Activated T-cell treated with anti-CD3 and anti-CD28 coated beads, Interleukin-2, amount 50 U/mL, for 72 hours (primary cell): ENCODE measurements at places on chromosomes 11 and 22. TPM values are rescaled to one million over a fixed set of nuclear protein-coding genes. Genes with fewer than 3 reads are reported as not detected.

GRCh38 chr11:113316256-113316655, 1.9 kb downstream of the TTC12 start:
- peaks cover 18% of the 10 kb centered on the region for H3K4me1 ChIP-seq
- peak overlapping the region; percentile 14 for H3K4me3 ChIP-seq
- no peak for DNase-seq
- H3K27me3 ChIP-seq, result no peaks in the 10 kb centered on the region
- no peak overlapping the region for H3K27ac ChIP-seq

DNA sequence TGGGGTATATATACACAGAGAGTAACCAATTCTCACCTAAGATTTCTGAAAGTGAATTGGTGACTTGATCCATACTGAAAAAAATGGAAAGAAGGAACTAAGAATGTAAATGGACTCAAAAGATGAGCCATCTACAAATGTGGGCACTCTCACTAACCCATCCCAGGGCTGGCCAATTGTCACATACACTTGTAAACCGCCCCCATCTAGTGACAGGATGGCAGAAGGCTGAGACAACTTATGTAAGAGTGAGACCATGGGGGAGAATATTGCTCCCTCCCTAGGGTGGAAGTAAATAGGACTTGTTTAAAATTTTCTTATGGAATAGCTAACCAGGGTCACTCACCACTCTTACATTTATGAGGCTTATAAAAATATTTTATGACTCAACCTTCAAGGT, 377.1 kb upstream of the ISX start:
- no peaks in the 10 kb centered on the region for H3K4me1 ChIP-seq
- H3K4me3 ChIP-seq, result no peak overlapping the region
- no peak for DNase-seq
- H3K27ac ChIP-seq, result no peak overlapping the region
- H3K36me3 ChIP-seq, result no peaks in the 10 kb centered on the region

DNA sequence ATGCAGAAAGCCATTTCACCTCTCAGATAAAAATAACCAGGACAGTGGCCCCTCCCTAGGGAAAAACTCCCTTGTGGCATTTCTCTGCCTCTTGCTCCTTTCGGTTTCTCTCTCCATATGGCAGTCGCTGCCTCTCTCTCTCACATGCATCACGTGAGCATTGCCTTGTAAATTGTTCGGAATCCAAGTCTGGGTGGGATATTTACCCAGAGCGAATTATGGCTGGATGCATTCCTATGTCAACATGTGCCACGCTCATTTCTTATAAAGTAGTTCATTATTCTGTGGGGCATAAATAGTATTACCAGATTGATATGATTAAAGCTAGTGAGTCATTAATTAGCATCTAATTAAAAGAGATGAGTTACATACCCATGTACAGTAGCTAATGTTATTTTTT, 392.9 kb downstream of the INSC start:
- no peak overlapping the region for H3K4me3 ChIP-seq
- peaks cover 1% of the 10 kb centered on the region for H3K36me3 ChIP-seq
- H3K4me1 ChIP-seq, result no peaks in the 10 kb centered on the region
- no peak overlapping the region for H3K27ac ChIP-seq
- no peaks in the 10 kb centered on the region for H3K27me3 ChIP-seq

RBM7 gene
- 52.0 TPM for total RNA-seq

GRCh38 chr11:108221371-108221770, 1.1 kb downstream of the NPAT start:
- no peak for DNase-seq
- no peaks in the 10 kb centered on the region for H3K27me3 ChIP-seq
- H3K4me3 ChIP-seq, result no peak overlapping the region
- peaks cover 9% of the 10 kb centered on the region for H3K36me3 ChIP-seq

GRCh38 chr11:71488681-71489270, 35.8 kb downstream of the NADSYN1 start:
- peaks cover 27% of the 10 kb centered on the region for H3K36me3 ChIP-seq
- peaks cover 27% of the 10 kb centered on the region for H3K4me1 ChIP-seq
- H3K27ac ChIP-seq, result peak overlapping the region; percentile 84

CDKN1C gene
- total RNA-seq, result 1.5 TPM

LRRC55 gene
- total RNA-seq, result not detected

DNA sequence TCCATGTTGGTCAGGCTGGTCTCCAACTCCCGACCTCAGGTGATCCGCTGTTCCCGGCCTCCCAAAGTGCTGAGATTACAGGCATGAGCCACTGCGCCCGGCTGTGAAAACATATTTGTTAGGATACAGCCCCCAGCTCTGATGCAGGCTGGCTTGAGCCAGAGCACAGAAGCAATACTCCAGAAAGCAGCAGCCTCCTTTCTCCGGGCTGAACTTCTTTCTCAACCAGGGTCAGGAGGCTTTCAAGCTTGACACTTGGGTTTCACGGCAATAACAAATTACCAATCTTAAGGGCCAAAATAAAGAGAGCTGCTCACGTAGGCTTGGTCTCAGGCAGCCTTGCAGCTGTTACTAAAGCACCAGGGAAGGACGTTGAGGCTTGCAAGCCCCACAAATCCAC, 10.8 kb upstream of the CECR2 start:
- DNase-seq, result no peak
- H3K27ac ChIP-seq, result no peak overlapping the region
- no peak overlapping the region for H3K4me3 ChIP-seq
- H3K36me3 ChIP-seq, result no peaks in the 10 kb centered on the region
- no peaks in the 10 kb centered on the region for H3K27me3 ChIP-seq
- H3K4me1 ChIP-seq, result no peaks in the 10 kb centered on the region

- no peak for DNase-seq
- H3K4me3 ChIP-seq, result no peak overlapping the region
- peaks cover 39% of the 10 kb centered on the region for H3K4me1 ChIP-seq
- H3K36me3 ChIP-seq, result peaks cover 1% of the 10 kb centered on the region
- no peak overlapping the region for H3K27ac ChIP-seq
Observed at GRCh38 chr11:36454941-36455631, 55.0 kb downstream of the TRAF6 start.

SAA2 gene
- total RNA-seq, result 0.38 TPM

CHCHD10 gene
- 54.4 TPM for total RNA-seq

SYTL2 gene
- total RNA-seq, result 34.4 TPM

GRCh38 chr11:92762121-92762540, 207.3 kb upstream of the MTNR1B start:
- H3K4me3 ChIP-seq, result no peak overlapping the region
- H3K4me1 ChIP-seq, result peaks cover 9% of the 10 kb centered on the region
- no peaks in the 10 kb centered on the region for H3K36me3 ChIP-seq
- peaks cover 5% of the 10 kb centered on the region for H3K27me3 ChIP-seq
- no peak for DNase-seq

DNA sequence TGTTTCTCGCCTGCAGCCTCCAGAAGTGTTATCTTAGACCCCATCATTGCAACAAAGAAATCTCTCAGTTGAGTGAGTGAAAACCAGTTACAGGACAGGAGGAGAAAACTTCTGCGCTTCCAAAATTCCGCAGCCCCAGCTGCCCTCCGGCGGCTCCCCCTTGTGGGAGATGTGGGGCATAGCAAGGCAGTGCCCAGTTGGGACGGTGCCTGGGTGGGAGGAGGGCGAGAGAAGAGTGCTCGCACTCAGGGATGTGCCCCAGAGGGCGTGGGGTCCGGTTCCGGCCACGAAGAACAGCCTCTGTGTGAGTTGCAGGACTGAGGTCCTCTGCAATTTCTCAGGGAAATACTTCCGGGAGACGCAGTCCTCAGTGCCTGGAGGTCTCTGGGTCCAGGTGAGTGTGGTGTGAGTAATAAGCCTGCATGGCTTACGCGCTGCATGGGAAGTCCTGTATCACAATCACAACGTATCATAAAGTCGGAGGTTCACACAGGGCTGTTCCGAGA, 87.0 kb upstream of the BLID start:
- peak; percentile 58 for DNase-seq
- no peak overlapping the region for H3K27ac ChIP-seq
- no peaks in the 10 kb centered on the region for H3K36me3 ChIP-seq
- no peak overlapping the region for H3K4me3 ChIP-seq
- H3K27me3 ChIP-seq, result peaks cover 32% of the 10 kb centered on the region

DNA sequence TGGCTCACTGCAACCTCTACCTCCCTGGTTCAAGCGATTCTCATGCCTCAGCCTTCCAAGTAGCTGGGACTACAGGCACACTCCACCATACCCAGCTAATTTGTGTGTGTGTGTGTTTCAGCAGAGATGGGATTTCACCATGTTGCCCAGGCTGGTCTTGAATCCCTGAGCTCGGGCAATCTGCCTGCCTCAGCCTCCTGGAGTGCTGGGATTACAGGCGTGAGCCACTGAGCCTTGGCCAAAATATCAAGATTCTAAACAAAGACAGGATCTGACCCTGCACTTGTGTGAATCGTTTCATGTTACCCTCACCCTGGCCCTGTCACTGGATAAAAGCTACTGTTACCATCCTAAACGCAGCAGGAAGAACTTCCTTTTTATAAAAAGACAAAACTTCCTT, 15.6 kb upstream of the THY1 start:
- H3K4me1 ChIP-seq, result peaks cover 20% of the 10 kb centered on the region
- H3K27me3 ChIP-seq, result peaks cover 37% of the 10 kb centered on the region
- DNase-seq, result no peak

DNA sequence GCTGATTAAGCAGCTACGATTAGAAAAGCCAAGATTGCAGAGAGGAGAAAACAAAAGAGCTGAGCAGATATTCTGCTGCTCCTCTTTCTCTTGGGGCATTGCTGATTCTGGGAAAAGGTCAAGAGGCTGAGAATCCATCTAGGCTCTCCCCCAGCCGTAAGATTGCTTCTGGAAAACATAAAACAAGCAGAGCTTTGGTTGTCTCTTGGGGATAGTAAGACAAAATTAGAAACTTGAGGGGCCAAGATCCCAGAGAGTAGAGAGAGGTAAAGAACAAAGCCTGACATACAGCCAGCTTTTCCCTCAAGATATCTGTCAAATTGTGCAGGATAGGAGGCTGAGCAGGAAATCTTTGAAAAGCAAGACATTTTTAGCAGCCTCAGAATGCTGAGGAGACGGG, 158.2 kb downstream of the TTC28 start:
- H3K27ac ChIP-seq, result no peak overlapping the region
- no peaks in the 10 kb centered on the region for H3K4me1 ChIP-seq
- peaks cover 20% of the 10 kb centered on the region for H3K27me3 ChIP-seq
- H3K4me3 ChIP-seq, result no peak overlapping the region
- DNase-seq, result no peak

DNA sequence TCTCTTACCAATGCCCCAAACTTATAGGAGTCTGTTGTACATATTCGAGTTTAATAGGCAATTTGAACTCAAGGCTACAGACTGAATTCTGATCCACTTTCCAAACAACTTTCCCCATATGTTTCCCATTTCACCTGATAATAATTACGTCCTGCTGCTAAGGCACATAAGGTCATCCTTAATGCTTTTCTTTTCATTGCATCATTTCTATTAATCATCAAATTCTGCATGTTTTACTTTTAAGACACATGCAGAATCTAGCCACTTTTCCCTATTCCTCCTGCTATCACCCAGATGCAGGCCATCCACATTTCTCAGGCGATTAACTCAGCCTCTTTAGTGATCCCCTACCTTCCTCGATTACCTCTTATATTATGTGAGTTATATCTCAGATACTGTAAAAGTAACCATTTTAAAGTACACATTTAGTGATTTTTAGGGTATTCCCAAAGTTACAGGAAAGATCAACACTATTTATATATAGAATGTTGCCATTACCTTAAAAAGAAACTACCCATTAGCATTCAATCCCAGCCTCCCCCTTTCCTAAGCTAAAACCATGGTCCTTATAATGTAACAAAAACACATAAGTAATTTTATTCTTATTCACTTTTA, 14.9 kb downstream of the XKR3 start:
- H3K27ac ChIP-seq, result no peak overlapping the region
- H3K36me3 ChIP-seq, result no peaks in the 10 kb centered on the region

SSH3 gene
- 13.3 TPM for total RNA-seq

DNA sequence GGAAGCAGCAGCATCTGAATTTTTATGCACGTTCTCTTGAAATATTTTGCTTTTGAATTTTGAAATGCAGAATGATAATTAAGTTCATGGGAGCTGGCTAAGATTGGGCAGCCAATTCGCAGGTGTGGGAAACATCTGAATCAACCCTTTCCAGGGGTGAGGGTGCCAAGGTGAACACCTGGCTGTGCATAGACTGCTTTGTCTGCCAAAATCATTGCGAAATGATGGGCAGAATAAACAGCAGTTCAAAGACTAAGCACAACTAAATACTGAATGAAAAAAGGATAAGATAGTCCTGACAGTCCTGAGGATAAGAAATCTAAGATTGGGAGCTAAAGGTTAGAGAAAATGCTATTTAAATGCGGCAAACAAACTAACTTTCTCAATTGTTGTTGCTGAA, 813.3 kb upstream of the RAG2 start:
- H3K36me3 ChIP-seq, result no peaks in the 10 kb centered on the region
- no peak for DNase-seq
- no peaks in the 10 kb centered on the region for H3K27me3 ChIP-seq
- no peak overlapping the region for H3K27ac ChIP-seq
- H3K4me1 ChIP-seq, result no peaks in the 10 kb centered on the region

DNA sequence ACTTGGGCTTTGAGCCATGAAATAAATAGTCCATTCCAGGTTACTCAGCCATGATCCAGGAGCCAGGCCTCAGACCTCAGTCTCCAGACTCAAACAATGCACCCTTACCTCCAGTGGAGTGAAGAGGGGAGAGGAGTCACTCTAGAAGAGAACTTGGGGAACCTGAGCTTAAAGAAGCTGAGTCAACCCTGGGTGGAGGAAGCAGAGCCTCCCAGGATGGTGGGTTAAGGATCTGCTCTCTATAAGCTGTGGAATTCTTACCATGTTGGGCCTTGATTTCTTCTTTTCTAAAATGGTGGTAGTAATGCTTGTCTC, 113.2 kb downstream of the NECTIN1 start:
- no peaks in the 10 kb centered on the region for H3K36me3 ChIP-seq
- H3K4me3 ChIP-seq, result no peak overlapping the region
- H3K4me1 ChIP-seq, result no peaks in the 10 kb centered on the region
- DNase-seq, result no peak
- H3K27me3 ChIP-seq, result peaks cover 13% of the 10 kb centered on the region

GRCh38 chr11:114959953-114960505, 281.7 kb downstream of the NXPE2 start:
- no peak for DNase-seq
- no peaks in the 10 kb centered on the region for H3K4me1 ChIP-seq
- no peaks in the 10 kb centered on the region for H3K36me3 ChIP-seq
- no peaks in the 10 kb centered on the region for H3K27me3 ChIP-seq

GRCh38 chr22:27317096-27317495, 484.5 kb downstream of the MN1 start:
- H3K36me3 ChIP-seq, result peaks cover 4% of the 10 kb centered on the region
- no peak for DNase-seq
- H3K27ac ChIP-seq, result no peak overlapping the region
- H3K27me3 ChIP-seq, result peaks cover 36% of the 10 kb centered on the region

- peaks cover 1% of the 10 kb centered on the region for H3K36me3 ChIP-seq
- no peaks in the 10 kb centered on the region for H3K4me1 ChIP-seq
- no peak overlapping the region for H3K27ac ChIP-seq
- DNase-seq, result no peak
Observed at GRCh38 chr11:2345050-2345449, 32.1 kb upstream of the CD81 start.

HEPHL1 gene
- not detected for total RNA-seq

GRCh38 chr22:37973271-37974170, 10.8 kb downstream of the SOX10 start:
- DNase-seq, result no peak
- no peak overlapping the region for H3K27ac ChIP-seq
- no peaks in the 10 kb centered on the region for H3K27me3 ChIP-seq
- H3K36me3 ChIP-seq, result no peaks in the 10 kb centered on the region
